Activated naive CD4-positive, alpha-beta T cell (primary cell): ENCODE measurements at places on chromosomes 16 and 17.

GRCh38 chr17:33981711-33982601 is 273.1 kb upstream of the CCL2 start:
- DNase-seq = no peak

- no peak for DNase-seq
These were observed 43.6 kb downstream of the NUP93 start for GRCh38 chr16:56773532-56773931.

- DNase-seq = no peak
These were observed 16.6 kb downstream of the PDILT start for GRCh38 chr16:20387978-20388377.

- no peak for DNase-seq
These were observed 174.8 kb downstream of the UTP18 start for GRCh38 chr17:51435171-51435552.

DNA sequence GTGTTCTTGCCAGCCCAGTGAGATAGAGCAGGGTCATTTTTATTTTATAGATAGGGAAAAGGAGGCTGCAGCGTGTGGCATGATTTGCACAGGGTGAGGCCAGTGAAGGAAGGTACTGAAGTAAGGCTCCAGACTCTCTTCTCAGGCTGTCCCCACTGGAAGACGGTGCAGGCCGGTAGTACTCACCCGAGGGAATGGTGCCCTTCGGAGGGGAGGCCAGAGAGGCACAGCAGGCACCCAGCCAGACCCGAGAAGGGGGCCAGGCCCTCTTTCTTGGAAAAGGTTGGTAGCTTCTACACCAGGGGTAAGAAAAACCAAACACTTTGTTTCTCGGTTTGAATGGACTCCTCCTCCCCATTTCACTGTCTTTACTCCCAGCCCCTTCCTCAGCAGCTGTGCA is 288 bp downstream of the ANKRD40CL start:
- DNase-seq = no peak

DNA sequence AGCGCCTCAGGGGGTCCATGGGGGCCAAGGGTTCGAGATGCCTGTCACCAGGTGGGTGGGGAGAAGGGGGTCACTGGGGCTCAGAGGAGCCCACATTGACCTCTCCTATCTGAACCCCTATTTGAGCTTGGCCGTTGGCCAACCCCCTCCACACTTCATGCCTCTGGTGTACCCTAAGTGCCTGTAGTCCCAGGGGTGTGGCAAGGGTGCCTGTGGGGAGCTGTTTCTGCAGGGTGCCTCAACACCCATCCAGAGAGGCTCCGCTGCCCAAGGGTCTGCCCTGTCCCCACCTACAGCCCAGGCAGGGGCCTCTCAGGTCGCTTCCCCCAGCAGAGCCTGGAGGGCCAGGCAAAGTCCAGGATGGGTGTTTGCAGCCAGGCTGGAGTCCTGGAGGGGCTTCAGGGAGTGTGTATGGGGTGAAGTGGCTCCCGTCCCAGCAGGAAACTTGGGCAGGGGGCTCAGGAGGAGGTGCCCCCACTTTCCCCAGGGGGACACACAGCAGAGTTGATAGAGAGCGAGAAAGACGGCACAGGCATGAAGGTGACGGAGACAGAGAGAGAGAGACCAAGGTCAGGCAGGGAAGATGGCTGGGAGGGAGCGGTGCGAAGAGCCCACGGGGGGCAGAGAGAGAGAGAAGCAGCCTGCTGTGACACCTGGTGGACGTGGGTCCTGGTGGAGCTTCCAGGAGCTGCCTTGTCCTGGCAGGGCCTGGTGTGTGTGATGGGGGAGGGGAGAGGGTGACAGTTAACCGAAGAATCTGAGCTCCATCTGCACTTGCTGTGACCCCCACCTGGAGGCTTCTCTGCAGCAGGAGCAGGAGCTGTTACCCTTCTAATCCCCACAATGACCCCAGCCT is at the start of gene SEPTIN12:
Gene SEPTIN12, minus strand, starts transcription at position 719 of the 856 bp plus-strand sequence. Its CDS starts 700 bp downstream, at position 19.
- DNase-seq = no peak

- DNase-seq = no peak
These were observed 3.0 kb upstream of the QPRT start for GRCh38 chr16:29675811-29676643.
